ENCODE measurements at places on chromosomes 12 and 14.

GRCh38 chr14:65329911-65330310 is 82.6 kb upstream of the FUT8 start:
- DNase-seq = no peak

- DNase-seq = no peak
Observed at GRCh38 chr14:77495334-77495733, 3.3 kb downstream of the ISM2 start.

GRCh38 chr14:99462210-99462609 is 18.4 kb downstream of the SETD3 start:
- no peak for DNase-seq

DNA sequence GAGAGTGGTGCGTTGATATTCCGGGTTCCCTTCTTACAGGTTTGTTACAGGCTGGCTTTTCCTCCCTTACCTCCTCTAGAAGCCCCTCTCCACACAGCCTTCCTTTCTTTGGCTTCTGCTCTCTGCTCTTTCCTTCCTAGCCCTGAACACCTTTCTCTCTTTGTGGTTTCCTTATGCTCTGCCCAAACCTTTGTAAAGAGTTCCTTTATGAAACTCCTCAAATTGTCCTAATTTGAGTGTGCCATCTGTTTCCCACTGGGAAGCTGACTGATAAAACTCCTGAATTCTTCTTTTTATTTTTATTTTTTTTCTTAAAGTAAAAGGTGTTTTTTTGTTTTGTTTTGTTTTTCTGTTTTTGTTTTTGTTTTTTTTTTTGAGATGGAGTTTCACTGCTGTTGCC is 60.1 kb upstream of the OTX2 start:
- no peak for DNase-seq

DNA sequence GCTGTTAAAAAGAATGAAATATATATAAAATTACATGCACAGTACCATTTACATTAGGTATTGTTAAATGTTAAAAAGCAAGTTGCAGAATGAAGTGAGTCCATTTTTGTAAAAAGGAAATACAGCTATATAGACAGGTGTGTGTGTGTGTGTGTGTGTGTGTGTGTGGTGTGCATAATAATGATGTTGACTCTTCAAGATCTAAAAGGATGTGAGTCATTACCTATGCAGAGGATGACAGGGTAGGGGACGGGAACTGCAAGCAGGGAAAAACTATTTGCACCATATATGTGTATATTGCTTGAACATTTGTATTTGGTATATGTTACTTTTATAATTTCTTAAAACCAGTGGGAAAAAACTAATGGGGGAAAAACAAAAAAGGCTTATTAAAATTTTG is 3.1 kb downstream of the C14orf39 start:
- no peak for DNase-seq

DNA sequence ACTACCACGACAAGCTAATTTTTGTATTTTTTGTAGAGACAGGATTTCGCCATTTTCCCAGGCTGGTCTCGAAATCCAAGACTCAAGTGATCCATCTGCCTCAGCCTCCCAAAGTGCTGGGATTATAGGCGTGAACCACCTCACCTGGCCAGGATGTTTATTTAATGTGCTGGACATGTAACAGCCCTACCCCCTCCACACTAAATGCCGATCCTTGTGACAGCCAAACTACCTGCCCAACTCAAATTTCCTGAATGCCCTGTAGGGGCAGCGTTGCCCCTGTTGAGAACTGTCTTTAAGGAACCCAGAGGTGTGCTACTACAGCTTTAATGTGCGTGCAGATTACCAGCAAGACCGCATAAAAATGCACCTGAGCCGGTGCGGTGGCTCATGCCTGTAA is 48.1 kb downstream of the KCNK13 start:
- no peak for DNase-seq

DNA sequence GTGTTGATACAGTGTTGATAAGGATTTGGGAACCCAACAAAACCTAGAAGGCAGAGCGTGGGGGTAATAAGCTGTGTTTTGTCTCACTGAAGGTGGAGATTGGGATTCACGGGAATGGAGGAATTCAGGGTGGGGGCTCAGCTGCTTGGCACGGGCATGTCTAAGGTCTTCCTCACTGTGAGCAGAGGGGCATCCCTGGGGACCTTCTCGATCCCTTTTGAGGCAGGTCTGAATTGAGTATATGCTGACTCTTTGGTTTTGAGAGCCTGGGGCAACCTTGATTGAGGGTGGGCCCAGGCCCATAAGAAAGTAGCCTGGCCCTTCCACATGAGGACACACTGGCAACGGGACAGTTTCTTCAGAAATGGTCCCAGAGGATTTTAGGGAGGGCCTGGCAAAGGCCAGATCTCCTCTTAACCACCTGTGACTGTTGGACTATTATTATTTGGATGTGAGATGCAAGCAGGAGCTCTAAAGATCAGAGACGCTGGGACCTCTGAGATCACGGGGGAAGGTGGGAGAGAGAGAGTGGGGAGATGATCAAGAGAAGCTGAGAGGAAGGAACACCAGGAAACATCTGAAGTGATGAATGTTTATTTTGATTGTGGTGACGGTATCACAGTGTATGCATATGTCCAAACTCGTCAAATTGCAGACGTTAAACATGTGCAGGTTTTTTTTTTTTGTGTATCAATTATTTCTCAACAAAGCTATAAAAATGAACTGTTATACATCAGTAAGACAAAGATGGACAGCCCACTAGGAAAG is 48.4 kb downstream of the SMIM41 start:
- DNase-seq = no peak

- DNase-seq = no peak
Observed at GRCh38 chr14:55038708-55039107, 11.7 kb downstream of the SOCS4 start.

- DNase-seq = no peak
Observed at GRCh38 chr12:124601706-124602105, 34.3 kb upstream of the NCOR2 start.

GRCh38 chr12:103848143-103848542 is 7.1 kb upstream of the NT5DC3 start:
- DNase-seq = no peak

- no peak for DNase-seq
Observed at GRCh38 chr12:2244013-2244861, 191.4 kb downstream of the CACNA1C start.

- no peak for DNase-seq
Observed at GRCh38 chr12:12835378-12836146, 22.4 kb downstream of the DDX47 start.

DNA sequence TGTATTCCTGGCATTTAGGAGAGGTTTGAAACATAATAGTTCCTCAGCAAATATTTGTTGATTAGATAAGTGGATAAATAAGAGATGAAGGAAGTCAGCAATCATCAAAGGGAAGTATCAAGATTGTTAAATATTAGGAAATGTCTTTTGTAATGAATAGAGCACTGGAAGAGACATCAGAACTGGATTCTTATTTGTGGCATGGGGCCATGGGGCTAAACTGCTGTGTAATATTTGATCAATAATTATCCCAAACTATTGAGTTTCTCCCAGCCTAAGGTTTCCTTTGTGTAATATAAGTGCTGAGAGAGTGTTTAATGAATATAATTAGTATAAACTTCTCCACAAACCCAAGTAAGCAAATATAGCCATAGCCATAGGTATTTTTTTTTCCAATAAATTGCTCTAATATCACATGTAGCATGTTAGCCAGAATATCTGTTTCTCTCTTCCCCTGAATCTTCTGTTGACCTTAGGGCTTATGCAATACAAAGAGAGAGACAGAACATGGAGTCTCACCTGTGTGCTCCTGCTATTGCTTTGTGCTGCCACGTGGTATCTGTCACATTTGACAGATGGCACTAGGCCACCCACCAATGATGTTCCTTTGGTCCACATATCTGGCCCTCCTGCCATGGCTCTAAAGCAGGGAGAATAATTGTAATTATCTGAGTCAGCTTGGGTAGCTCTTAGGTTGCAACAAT is 658.7 kb downstream of the SOX5 start:
- DNase-seq = no peak

GRCh38 chr14:83071888-83072501 is 1538.3 kb upstream of the SEL1L start:
- no peak for DNase-seq

GRCh38 chr12:120783197-120783596 is 57.6 kb downstream of the ACADS start:
- DNase-seq = no peak

DNA sequence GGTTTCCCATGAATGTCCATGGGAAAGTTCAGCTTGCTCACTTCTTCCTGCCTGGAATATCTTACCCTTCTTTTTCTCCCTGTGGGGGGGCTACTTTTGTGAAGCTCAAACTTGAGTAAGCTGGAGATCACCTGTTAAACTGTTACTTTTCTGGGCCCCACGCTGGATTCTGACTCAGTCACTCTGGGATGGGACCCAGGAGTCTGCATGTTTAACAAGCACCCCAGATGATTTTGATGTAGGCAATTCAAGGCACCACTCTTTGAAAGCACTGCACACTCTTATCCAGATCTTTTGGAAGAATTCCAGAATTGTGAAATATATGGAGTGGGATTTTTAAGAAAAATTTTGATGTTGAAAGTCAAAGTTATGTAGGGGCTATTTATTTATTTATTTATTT is 46.3 kb upstream of the IGF1 start:
- DNase-seq = no peak

DNA sequence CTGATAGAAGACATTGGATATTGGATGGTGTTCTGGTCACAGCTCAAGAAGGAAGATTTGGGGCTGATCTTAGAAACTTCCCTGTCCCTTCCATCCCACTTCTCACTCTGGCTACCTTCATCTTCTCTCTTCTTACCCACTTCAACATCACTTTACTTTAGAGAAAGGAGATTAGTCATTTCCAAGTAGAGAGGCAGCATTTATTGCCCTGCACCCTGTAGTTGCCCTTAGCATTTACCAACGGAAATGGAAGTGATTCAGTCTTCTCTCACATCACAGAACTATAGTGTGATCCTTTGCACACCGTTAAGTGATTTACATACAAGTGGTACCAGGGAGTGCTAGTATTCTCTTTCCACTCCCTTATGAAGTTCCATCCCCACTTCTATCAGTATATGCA is 52.4 kb downstream of the PHLDA1 start:
- no peak for DNase-seq

DNA sequence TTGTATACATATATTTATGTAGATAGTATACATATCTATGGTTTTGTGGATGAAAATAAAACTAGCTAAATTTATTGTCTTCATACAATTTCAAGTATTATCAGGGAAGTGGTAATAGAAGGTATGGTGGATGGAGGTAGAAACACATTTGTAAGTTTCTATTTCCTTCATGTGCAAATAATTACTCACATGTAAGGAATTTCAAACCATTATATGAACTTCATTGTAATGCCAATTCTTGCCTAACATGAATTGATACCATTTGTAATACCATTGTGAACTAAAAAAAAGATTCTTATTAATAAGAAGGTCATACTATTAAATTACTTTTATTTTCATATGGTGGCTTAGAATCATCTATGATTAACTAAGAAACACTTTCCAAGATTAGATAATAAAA is 20.1 kb upstream of the PPFIA2 start:
- no peak for DNase-seq

- DNase-seq = peak; percentile 76
Observed at GRCh38 chr12:51368640-51369517, 22.3 kb downstream of the GALNT6 start.
